ENCODE measurements at places on chromosomes 13 and 19.
A peak's percentile ranks its signal among the peaks of the same experiment; 100 is the strongest.

- DNase-seq, result peak; percentile 40
Observed at GRCh38 chr19:35557539-35558399, 5.7 kb downstream of the ATP4A start.

GRCh38 chr19:16893686-16893989 is 4.8 kb downstream of the F2RL3 start:
- no peak for DNase-seq

- no peak for DNase-seq
Observed at GRCh38 chr13:111920932-111921705, 145.8 kb upstream of the SOX1 start.

- DNase-seq, result no peak
Observed at GRCh38 chr19:54457773-54458647, 5.6 kb downstream of the LENG9 start.

DNA sequence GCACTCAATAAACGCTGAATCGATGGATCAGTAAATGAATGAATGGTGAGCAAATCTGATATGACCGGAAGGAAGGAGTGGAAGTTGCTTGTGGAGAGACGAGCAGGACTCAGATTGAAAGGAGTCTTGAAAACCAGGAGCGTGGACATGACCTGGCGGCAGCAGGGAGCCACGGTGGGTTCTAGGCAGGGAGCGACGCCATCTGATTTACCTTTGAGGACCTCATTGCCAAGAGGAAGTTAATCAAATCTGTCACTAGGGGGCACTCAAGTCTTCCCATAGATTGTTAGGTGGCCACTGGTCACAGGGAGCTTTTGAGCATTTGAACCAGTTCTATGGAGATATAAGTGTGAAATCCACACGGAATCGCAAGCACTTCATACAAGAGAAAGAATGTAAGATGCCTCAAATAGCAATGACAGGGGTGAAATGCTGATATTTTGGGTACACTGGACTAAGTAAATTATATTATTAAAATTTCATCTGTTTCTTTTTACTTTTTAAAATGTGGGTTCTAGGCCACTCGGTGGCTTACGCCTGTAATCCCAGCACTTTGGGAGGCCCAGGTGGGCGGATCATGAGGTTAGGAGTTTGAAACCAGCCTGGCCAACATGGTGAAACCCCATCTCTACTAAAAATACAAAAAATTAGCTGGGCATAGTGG is 9.2 kb upstream of the FBN3 start:
- peak; percentile 67 for DNase-seq

DNA sequence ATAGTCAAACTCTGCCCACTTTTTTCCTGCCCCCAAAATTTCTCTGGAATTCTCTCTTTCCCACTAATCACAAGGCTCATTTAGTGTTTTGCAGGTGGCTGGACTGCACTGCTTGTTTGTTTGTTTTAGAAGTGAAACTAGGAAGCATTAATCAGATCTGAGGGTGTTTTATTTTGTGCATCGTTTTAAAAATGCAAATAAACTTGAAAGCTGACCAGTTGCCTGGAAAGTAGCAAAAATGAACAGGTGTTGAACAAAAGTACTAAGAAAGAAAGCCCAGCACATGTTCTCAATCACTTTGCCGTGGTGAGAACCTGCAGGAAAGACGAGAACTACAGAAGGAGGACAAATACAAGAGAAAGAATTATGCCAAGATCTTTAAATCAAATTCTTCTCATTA is 365.5 kb downstream of the PCDH9 start:
- DNase-seq, result no peak

DNA sequence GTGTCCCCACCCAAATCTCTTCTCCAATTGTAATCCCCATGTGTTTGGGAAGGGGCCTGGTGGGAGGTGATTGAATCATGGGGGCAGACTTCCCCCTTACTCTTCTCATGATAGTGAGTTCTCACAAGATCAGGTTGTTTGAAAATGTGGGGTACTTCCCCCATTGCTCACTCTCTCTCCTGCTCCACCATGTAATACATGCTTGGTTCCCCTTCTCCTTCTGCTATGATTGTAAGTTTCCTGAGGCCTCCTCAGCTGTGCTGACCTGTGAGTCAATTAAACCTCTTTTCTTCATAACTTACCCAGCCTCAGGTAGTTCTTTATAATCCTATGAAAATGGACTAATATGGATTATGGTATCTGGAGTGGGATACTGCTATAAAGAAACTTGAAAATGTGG is 24.1 kb downstream of the ING1 start:
- no peak for DNase-seq

DNA sequence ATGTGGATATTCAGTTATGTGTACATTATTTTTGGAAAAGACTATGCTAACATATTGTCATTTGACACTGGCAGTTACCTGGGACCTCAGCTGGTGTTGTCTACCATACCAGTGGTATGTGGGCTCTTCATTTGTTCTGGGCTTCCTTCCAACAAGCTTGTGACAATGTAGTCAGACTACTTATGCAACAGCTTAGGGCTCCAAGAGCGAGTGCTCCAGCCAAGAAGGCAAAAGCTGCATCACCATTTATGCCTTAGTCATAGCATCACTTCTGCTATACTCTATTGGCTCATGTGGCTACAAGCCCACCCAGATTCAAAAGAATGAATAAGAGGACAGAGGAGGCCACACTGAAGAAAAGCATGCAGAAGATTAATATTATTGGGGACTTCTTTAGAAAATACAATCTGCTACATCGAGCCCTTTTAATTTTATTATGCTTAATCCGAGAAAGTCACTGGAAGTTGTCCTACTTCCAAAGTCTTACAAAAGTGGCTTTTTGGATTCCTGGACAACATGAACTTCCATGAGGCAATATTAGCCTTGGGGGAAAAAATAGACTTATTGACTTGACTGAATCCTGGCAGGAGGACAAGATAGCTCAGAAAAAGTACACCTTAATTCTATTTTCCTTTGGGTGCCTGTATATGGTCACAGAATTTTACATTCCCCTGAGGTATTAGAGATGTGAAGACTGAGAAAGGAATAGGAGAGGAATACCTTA is 529.4 kb upstream of the HTR2A start:
- DNase-seq, result peak; percentile 2

DNA sequence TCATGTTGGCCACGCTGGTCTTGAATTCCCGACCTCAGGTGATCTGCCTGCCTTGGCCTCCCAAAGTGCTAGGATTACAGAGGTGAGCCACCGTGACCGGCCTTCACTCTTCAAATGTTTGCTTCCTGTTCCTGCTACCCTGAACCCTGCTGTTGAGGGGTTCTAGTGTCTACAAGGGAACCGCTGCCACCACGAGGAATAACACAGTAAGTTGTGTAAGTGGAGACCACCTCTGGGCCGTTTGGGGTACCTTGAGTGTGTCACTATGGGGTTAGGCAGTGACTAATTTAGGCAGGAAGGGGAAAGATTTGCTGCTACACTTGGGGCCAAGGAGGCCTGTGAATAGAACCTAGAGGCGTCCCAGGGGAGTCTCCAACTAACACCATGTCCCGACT is 2.2 kb upstream of the MYADM start:
- DNase-seq, result no peak

- DNase-seq, result no peak
Observed at GRCh38 chr13:80115616-80116015, 225.3 kb downstream of the SPRY2 start.

DNA sequence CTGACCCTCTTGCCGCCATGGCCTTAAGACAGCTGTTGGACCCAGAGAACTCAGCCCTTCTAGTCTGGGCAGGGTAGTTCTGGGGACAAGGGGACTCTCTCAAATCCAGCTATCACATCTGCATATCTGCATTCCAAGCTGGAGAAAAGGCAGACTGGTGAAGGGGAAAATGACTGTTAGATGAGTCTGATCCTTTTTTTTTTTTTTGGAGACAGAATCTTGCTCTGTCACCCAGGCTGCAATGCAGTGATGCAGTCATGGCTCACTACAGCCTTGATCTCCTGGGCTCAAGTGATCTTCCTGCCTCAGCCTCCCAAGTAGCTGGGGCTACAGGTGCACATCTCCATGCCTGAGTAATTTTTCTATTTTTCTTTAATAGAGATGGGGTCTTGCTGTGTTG is 114.3 kb downstream of the SIPA1L3 start:
- DNase-seq, result no peak

DNA sequence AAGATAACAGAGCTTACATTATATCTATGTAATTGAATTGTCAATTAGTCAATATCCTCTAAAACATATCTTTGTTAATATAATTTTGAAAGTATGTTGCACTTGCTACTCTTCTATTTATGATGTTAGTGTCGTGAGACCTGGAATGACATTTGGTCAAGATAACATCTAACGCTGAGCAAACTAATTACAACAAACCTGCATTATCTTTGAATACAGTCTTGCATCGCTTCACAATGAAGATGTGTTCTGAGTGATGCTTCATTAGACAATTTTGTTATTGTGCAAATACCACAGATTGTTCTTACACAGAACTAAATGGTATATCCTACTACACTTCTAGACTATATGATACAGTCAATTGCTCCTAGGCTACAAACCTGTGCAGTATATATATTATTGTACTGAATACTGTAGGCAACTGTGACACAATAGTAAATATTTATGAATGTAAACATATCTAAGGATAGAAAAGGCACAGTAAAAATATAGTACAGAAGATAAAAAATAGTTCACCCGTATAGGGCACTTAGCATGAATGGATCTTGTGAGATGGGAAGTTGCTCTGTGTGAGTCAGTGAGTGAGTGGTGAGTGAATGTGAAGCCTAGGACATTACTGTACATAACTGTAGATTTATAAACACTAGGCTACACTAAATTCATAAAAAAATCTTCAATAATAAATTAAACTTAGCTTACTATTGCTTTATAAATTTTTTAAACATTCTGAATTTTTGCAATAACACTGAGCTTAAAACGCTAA is 1773.8 kb downstream of the PCDH9 start:
- DNase-seq, result no peak

GRCh38 chr19:6249296-6249695 is 30.5 kb downstream of the MLLT1 start:
- no peak for DNase-seq

DNA sequence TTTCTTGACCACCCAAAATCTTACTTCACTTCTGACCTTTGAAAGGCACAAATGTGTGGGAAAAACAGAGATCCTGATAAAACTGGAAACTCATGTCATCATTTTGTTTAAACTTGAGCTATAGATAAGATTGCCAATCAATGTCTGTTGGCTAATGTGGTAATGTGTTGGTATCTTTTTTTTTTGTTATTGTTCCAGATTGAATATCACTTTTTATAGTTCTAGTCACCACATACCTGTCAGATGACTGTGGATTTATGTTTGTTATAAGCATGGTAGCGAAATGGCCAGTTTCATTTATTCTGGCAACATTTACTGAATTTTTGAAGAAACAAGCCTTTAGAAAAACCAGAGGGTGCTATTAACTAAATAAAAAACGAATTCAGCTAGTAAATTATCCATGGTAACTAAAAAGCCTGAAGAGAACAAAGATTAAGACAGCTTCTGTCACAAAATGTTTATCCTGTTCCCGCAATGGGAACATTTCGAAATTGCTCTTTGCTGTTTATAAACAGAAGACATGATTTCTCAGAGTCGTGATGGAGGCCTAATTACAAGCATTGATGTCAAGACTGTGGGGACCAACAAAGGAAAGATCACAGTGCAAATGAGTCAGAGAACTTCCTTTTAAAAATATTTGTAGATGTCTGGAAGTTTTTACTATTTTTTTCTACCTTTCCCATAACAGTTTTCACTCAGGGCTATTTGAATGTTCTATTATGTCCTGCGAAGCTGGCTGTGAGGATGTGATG is 82.9 kb upstream of the POSTN start:
- no peak for DNase-seq

GRCh38 chr13:67318860-67319259 is 88.7 kb upstream of the PCDH9 start:
- DNase-seq, result no peak

GRCh38 chr19:15449620-15450527 is at the start of gene WIZ:
Gene WIZ (minus strand): TSS chr19:15449956. CDS start chr19:15448307, 1,649 bp downstream.
- DNase-seq, result peak; percentile 95

GRCh38 chr19:19543640-19544039 is 5.6 kb downstream of the CILP2 start:
- no peak for DNase-seq

DNA sequence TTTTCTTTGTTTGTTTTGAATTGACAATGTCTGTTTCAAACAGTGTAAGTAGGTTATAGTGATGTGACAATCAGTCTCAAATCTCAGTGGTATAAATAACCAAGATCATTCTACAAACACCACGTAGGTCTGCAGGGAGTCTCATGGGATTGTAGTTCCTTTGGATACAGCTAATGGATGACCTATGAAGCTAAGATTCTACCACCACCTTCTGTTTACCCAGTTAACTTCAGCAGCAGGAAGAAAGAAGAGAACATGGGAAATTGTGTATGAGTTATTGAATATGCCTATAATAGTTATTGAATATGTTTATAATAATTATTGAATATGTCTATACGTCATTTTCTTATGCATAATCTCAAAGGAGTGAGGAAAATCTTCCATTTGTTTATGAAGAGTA is 63.9 kb upstream of the SLITRK5 start:
- no peak for DNase-seq

DNA sequence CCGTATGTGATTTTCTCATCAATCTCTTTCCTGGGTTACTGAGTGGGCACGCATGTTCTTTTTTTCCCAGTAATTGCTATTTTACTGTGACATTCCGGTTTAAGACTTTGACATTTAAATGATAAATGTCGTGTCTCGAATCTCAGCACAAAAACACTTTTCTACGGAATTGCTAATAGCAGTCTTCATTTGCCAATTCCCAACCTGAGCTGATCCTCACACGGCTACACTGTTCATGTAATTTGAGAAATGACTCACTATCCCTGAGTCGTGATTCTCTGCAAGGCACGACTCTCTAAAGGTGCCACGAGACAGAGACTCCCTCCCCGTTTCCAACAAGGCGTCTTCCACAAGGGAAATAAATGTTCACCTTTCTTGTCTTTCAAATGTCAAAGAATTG is 88.7 kb upstream of the USP29 start:
- DNase-seq, result no peak

Measured in RWPE1 (cell line).